ENCODE measurements at places on chromosomes 12 and 14.

DNA sequence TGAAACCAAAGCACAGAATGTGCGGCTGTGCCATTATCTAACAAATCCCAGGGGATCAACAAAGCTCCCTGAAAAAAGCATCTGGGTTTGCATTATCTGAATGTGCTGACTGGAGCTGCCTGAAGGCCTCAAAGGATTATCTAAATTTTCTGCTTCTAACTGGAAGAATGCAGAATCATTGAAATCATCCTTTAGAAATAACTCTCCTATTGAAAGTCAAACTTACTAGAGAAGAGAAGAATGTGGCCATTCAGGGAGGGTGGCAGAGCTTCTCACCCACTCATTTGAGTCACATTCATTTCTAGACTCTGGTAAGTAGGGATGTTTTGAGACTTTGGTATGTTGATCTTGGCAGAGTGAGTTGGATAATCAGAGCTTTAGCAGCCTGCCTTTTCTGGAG, 220.6 kb upstream of the RGS6 start:
- DNase-seq: no peak

DNA sequence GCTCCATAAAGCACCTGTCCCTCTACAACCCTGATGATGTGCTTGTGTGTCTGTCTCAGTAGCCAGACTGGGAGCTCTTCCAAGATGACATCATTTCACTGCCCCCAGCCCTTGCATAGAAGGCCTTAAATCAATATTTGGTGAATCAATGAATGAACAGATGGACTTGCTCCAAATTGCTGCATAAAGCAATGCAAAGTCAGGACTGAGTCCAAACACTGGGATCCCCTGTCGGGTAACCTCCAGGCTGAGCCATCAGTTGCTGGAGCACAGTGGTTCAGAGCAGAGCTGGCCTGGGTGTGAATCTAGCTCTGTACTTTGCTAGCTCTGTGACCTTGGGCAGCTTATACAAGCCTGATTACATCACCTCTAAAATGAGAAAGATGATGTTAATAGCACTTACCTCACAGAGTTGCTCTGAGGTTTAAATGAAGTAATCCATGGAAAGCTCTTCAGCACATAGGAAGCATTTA, 120.3 kb upstream of the VASH1 start:
- DNase-seq: no peak

GRCh38 chr14:67493092-67493717, 4.7 kb upstream of the TMEM229B start:
- no peak for DNase-seq

DNA sequence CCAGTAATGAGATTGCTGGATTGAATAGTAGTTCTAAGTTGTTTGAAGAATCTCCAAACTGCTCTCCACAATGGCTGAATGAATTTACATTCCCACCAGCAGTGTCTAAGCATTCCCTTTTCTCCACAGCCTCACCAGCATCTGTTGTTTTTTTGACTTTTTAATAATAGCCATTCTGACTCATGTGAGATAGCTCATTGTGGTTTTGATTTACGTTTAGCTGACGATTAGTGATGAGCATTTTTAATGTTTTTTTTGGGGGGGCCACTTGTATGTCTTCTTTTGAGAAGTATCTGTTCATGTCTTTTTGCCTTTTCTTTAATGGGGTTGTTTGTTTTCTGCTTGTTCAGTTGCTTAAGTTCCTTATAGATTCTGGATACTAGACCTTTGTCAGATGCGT, 8.1 kb upstream of the SLC15A5 start:
- DNase-seq: no peak

DNA sequence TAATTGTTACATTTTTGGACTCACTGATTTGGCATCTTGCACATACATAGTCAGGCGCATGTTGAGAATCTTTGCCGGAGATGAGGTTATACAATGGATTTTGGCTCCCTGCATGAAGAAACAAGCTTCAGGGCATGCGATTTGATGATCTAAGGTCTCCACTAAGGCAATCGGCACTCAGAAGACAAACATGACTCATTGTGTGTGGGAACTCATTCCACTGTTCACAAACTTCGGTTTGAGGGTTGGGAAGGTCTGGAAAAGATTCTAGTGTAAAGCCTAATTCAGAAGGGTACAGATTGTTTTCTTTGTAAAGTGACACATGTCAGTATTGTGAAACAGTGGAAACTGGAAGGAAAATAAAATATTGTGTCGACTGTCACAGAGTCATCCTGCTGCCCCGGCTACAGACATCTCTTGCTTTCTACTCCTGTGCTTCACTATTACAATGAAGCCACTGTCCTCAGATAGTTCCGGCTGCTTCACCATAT, 192.6 kb upstream of the HMGA2 start:
- DNase-seq: peak; percentile 10

- no peak for DNase-seq
Observed at GRCh38 chr12:10720974-10721650, 2.0 kb downstream of the YBX3 start.

- no peak for DNase-seq
Observed at GRCh38 chr12:123119808-123120207, 31.1 kb downstream of the PITPNM2 start.

- DNase-seq: no peak
Observed at GRCh38 chr12:5864301-5864700, 80.8 kb downstream of the ANO2 start.

DNA sequence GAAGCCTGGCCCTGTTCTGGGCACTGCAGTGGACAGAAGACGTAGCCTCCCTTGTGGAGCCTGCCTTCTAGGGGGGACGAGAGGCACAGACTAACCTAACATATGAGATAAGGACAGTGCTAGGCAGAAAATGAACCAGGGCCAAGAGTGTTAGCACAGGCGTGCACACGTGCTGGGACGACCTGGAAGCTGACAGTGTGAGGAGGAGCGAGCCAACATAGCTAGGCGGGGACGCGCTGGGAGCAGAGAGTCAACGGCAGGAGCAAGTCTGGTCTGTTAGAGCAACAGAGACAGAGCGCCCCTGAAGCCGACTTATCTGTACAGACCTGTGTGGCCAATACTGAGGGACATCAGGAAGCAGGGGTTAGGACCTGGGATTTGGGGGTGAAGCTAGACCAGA, 8.0 kb downstream of the PXMP2 start:
- no peak for DNase-seq

- no peak for DNase-seq
Observed at GRCh38 chr12:40253936-40254335, 29.1 kb downstream of the LRRK2 start.

DNA sequence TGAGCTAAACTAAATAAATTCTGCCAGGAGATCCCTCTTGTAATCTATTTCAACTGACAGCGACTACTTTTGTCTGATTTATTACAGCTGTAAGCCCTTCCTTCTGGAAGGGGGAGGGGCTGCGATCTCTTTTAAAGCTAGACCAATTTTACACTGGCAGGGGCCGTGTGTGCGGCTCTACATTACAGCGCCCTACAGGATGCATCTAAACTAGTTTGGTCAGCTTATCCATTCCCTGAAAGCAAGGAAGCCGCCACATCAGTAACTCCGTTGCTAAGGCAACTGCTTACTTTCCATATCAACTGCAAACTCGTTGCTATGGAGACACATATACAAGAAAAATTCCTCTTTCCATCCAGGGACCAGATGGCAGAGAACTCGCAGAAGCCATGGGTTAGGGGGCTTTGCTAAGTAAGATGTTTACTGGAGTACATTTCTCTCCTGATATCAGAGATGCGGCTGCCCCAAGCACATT, 17.4 kb downstream of the FOXN3 start:
- DNase-seq: peak; percentile 35

GRCh38 chr14:54135804-54136280, 179.2 kb upstream of the BMP4 start:
- no peak for DNase-seq

DNA sequence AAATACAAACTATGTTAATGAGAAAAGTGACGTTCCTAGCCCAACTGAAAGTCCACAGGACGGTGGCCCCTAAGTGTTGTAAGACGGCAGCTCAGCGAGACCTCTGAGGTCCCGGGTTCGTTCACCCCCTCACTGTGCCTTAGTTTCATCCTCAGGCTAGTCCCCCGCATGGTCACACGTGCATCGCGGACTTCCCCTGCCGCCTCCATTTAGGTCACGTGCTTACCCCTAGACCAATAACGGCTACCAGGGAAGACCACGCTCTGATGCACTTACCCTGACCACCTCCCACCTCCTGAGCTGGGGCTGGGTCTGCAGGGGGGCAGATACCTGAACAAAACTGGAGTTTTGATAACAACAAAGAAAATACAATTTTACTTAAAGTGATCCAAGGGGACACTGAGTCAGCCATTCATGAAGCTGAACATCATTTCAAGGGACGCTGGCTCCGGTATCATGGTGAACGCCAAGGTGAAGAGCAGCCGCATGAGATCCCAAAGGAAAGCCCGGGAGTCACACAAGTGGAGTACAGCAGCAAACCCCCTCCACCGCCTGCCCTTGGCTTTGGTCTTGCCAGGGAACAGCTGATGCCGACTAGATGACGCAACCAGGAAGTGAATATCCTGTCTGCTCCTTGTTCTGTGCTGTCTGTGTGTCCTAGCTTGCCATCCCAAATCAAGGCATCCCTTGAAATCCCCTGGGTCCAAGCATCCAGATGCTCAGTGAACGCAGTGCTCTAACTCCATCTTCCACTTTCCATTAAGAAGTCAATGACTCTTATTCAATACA, 274.1 kb downstream of the PCNX1 start:
- no peak for DNase-seq

DNA sequence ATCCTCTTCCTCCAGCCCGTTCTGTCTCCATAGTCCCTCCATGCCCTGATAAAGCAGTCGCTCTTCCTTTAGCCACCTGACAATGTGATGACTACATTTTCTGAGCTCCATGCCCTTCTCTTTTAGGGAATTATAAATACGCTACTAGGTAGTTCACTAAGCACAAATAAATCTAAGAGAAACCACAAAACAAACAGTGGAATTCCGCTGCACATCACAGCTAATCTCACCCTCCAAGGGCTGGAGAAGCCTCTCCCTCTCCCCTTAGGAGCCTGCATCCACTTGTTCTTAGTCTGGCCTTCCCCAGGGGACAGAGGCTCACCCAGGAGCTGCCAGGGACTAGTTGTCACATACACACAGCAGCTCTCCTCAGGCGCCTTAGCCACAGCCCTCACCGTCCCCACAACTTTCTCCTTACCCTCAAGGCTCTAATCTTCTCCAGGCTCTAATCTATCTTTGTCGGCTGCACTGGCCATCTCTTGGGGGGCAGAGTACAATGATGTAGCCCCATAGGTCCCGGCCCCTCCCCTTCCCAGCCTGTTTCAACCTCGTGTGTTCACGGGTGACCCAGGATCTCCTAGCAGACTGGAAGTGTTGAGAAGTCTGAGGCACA, 55.9 kb upstream of the GPR68 start:
- no peak for DNase-seq

DNA sequence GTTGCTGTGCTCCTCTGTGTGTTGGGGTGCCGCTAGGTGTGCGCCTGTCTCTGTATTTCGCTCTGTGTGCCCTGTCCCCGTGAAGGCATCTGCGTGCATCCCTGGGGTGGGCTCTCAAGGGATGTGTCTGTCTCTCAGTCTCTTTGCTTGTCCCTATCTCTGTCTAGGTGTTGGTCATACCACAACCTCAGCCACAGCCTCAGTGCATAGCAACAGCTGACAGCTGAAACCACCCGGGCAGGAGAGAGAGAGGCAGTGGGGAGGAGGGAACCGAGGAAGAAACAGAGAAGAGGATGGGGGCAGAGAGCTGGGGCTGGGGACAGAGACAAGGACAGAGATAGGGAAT, 953 bp upstream of the NXPH4 start:
- no peak for DNase-seq

Measured in putamen (tissue), 1 donor.